ENCODE measurements at places on chromosomes 1 and 21.

- DNase-seq, result no peak
Measured at GRCh38 chr1:214146523-214146922, 134.4 kb upstream of the SMYD2 start.

DNA sequence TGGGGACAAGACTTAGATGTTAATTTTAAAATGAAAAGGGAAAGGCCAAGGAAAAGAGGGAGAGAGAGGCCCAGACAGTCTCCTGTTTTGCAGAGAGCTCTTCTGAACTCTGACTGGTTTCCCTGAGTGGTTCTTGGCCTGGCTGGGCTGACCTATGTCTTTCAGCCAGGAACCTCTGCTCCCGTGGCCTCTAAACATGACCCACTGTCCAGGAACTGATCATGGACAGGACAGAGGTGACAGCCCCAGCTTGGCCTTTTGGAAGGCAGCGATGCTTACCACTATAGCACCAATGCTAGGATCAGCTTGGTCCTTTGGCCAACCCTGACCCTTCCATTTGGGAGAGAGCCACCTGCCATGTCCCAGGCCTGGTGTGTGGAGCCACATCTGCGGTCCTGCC, 55.2 kb downstream of the PRDM16 start:
- DNase-seq, result no peak

DNA sequence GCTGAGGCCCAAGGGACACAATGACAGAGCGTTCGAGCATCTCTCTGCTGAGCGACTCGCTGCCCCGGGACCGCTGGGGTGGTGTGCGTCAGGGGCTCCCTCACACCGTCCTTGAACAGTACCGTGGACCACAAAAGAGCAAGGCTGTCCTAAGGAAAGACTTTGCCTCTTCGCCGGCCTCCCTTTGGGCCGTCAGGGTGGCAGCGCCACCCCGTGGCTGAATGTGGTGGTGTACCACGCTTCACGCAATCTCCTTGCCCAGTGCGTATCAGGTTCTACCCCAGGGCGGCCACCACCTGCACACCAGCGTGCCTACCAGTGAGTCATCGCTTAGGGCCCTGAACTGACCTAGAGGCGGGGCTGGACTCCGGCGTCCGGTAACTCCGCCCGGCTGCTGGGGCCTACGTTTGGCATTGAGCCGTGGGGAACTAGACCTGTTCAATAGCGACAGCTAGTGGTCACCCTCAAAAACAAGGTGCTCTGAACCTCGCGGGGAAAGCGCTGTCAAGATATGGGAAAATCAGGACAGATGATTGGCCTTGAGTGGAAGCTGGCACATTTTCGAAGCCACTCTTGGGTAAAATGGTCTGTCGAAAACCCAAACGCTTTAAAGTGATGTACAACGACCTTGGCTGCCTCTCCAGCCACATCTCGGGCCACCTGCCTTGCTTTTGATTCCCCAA, 8.1 kb upstream of the TRAF3IP3 start:
- DNase-seq, result peak; percentile 90

- no peak for DNase-seq
Measured at GRCh38 chr1:21308847-21309652, 18.8 kb upstream of the ECE1 start.

- no peak for DNase-seq
Measured at GRCh38 chr1:220595179-220595578, 67.2 kb downstream of the MARK1 start.
